ENCODE measurements at places on chromosomes 2 and 18. TPM values are rescaled to one million over a fixed set of nuclear protein-coding genes. Genes with fewer than 3 reads are reported as not detected.

DNA sequence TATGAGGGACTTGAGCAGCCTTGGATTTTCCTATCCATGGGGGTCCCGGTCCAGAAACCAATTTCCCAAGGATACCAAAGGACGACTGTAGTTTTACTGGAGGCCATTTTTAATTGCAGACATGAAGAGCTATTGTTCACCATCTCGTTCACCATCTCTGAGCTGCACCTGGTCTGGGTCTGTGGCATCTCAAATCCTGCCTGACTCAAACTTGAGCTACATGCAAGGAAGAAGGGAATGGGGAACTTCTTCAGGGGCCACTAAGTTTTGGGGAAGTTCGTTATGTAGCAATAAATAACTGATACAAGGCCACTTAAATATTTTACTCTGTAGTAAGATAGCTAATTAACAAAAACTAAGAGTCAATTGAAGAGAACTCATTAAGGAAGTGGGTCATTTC, 2.1 kb upstream of the SMCHD1 start:
- peaks cover 11% of the 10 kb centered on the region for H3K4me1 ChIP-seq
- DNase-seq, result no peak
- H3K36me3 ChIP-seq, result no peaks in the 10 kb centered on the region
- no peaks in the 10 kb centered on the region for H3K27me3 ChIP-seq

Gene C2orf78
- not detected for total RNA-seq

Gene ABCA12
- 0.10 TPM for total RNA-seq

GRCh38 chr2:241107031-241107783, 5.1 kb upstream of the MTERF4 start:
- DNase-seq, result no peak
- peaks cover 51% of the 10 kb centered on the region for H3K36me3 ChIP-seq
- no peaks in the 10 kb centered on the region for H3K27me3 ChIP-seq

DNA sequence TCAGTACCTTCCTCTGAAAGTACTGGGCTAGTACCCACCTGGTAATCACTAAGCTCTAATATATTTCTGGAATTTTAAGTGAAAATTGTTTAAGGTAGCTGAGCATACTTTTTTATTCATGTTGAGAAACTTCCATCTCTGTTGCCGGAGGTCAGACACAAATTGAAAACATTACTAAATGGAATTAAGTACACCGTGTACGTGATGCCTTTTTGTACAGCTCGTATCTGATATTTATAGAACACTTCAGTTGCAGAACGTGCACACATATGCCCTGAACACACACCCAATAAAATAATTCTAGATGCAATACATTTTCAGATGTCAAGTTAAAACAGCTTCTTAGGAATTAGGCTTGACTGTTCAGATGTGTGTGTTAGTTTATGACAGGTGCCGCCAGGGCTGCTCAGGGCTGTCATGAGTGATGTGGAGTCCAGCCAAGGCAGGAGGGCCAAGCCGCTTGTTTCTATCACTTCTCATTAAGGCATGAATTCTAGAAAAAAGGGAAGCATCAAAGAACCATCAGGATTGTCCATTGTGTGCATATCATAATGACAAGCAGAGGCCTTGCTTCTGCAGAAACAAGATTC, 80.9 kb upstream of the FOSL2 start:
- no peak overlapping the region for H3K4me3 ChIP-seq
- no peaks in the 10 kb centered on the region for H3K36me3 ChIP-seq
- no peak for DNase-seq
- no peaks in the 10 kb centered on the region for H3K4me1 ChIP-seq

GRCh38 chr2:190447766-190448165, 39.6 kb downstream of the MFSD6 start:
- H3K36me3 ChIP-seq, result no peaks in the 10 kb centered on the region
- no peaks in the 10 kb centered on the region for H3K27me3 ChIP-seq
- no peak overlapping the region for H3K4me3 ChIP-seq
- no peak for DNase-seq
- H3K4me1 ChIP-seq, result no peaks in the 10 kb centered on the region

Gene AQP12B
- total RNA-seq, result not detected

Data from spinal cord (tissue), 10 donors.